ENCODE measurements at places on chromosomes 5 and 9.

DNA sequence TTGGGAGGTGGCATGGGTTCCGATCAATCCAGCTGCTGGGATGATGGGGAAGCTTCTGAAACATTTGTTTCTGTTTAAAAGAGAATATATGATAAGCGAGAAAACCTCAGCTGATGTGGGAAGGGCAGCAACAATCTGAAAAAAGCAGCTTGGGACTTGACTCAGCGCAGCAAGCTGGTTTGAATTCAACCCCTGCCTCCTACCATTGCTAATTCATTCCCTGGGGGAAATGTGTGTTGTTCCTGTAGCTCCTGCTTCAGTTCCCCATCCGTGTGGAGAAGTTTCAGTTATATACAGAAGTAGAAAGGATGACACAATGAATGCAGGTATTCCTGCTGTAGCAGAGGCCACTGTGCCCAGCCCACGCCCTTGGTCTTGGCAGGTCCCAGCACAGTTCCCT is 145.1 kb downstream of the NXNL2 start:
- no peak for DNase-seq

DNA sequence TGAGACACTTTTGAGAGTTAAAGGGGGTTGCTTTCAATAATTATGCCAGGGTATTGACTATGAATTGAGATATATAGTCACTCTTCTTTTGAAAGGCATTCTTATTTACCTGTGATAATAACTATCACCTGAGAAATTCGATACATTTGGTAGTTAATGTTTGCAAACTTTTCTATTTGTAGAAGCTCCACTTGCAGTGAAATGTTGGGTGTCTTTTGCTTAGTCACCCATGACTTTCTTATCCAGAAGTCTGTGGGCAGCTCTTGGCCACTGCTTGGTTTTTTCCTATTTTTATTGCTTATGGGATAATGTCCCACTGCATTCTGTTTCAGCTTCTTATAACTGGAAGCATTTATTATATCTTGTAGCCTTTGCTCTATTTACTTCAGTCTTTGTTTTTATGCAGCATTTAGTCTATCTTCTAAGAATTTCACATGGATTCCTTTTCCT is 3.9 kb downstream of the MACIR start:
- DNase-seq, result no peak

DNA sequence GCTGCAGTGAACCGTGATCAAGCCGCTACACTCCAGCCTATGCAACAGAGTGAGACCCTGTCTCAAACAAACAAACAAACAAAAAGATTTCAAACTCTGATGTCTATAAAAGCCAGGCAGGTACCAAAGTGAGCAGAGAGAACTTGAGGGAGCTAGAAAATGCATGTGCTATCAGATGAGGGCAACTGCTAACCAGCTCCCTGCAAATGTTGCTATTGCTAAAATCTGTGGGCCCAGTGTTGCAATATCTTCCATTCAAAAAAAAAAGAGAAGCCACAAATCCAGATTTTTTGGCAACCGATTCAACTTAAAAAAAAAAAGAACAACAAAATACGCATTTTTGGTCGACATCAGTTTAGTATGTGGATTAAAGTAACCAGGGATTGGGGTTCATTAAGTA is 5.5 kb downstream of the UBE2D2 start:
- DNase-seq, result no peak

- DNase-seq, result no peak
Measured at GRCh38 chr9:20512636-20513035, 109.7 kb downstream of the MLLT3 start.

DNA sequence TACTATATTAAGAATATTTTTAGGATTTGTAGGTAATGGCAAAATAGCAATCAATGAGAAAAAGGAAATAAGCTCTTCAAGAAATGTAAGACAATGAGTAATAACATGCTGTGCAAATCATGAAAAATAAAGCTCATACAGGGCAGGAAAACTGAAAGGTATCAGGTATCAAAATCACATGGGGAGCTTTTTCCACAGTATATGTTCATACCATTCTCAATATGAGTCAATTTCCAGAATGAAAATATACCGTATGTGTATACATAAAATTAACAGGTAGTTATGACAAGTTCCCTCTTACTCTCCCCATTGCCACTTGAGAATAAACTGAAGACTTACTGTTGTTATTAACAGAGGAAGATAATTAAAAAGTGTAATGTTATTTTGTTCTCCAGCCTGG is 35.9 kb downstream of the EFCAB9 start:
- DNase-seq, result no peak

GRCh38 chr5:96835791-96836191 is 28.0 kb upstream of the ERAP1 start:
- DNase-seq, result no peak

DNA sequence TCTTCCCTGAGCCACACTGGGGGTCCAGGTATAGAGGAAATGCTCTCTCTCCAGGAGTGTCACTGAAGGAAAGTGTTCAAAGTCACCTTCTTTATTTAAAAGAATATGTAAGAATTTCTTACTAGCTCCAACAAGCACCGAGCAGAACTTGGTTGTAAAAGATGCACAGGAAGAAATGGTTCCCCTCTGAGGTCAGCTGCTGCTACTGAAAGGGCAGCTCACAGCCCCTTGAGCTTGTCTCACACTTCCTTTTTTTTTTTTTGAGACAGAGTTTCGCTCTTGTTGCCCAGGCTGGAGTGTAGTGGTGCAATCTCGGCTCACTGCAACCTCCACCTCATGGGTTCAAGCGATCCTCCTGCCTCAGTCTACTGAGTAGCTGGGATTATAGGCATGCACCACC is 77.2 kb downstream of the PRRT1B start:
- DNase-seq, result no peak

- no peak for DNase-seq
Measured at GRCh38 chr5:586751-587285, 25.3 kb upstream of the CEP72 start.

- DNase-seq, result no peak
Measured at GRCh38 chr9:98591696-98592095, 117.0 kb downstream of the GABBR2 start.

DNA sequence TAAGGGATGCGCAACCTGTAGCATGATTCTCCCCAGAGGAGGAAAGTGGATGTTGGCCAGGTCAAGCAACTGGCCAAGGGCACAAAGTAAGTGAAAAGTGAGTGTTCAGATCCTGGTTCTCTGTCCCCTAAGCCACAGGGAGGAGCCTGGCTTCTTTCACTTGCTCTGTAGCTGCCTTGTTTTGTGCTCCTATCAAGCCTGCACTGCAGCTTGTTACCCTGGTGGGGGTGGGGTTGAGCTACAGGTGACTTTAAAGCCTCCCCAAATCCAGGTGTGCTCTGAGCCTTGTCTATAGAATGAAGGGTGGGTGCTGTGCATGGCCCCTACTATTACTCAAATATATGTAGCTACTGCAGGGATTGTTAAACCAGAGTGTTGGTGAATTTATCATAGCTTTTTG is 32.9 kb downstream of the RALGPS1 start:
- DNase-seq, result no peak

- DNase-seq, result no peak
Measured at GRCh38 chr5:139354186-139354585, 12.5 kb downstream of the PAIP2 start.

DNA sequence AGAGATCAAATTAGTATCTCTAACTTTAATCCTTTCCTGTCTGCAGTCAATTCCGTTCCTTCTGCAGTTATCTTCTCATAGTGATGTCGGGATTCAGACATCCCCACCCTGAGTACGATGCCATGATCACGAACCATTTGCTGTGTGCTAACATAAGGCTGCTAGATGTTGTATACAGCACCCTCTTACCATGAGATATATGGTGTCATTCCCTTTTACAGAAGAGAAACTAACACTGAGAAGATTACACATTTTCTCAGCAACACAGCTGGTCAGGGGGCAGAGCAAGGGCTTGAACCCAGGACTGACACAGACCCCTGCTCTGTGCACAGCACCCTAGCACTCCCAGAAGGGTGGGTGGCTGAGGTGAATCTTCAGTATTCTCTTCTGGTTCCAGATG is 46.9 kb upstream of the HSD17B4 start:
- DNase-seq, result no peak

- DNase-seq, result no peak
Measured at GRCh38 chr9:109439378-109440116, 58.6 kb downstream of the PTPN3 start.

DNA sequence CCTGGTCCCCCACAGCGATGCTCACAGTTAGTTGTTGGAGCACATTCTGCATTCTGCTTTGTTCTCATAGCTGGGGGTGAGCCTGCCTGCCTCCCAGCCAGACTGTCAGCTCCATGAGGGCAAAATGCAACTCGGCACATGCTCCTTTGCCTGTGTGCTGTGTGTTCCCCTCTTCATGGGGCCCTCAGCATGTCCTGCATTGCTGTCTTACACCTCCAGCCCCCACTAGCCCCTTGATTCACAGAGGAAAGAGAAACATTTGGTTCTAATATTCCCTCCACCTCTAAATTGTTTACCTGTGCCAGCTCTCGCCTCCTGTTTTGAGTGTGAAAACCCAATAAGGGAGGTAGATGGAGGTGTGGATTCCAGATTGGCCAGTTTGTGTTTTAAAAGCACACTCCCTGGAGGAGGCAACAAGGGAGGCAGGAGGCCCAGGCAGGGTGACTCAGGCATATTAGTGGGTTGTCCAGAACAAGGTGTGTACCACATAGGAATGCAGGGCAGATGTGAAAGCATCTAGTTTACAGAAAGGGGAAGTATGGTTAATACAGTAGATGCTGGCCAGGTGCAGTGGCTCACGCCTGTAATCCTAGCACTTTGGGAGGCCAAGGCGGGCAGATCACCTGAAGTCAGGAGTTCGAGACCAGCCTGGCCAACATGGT is 224.6 kb downstream of the AGTPBP1 start:
- no peak for DNase-seq

GRCh38 chr5:61609840-61610677 is 278.0 kb downstream of the ZSWIM6 start:
- no peak for DNase-seq

GRCh38 chr5:38078161-38078560 is 180.2 kb upstream of the EGFLAM start:
- no peak for DNase-seq

DNA sequence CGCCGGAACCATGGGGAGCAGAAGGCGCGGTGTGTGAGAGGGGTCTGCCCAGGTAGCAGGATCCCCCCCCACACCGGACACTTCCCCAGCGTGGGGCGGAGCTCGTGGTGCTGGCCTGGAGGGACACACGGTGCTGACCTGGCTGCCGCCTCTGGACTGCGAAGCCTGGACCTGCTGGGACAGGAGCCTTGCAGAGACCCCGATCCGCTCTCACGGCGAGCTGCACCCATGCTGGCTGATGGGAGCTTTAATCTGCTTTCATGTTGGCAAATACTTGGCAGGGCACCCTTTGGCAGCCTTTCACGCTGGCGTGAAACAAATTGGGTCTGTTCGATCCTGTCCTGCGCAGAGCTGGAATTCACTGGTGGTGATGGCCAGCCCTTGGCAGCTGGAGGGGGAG is 7.4 kb downstream of the NKD2 start:
- DNase-seq, result peak; percentile 51

GRCh38 chr5:74372502-74373064 is 267.9 kb downstream of the ENC1 start:
- no peak for DNase-seq

DNA sequence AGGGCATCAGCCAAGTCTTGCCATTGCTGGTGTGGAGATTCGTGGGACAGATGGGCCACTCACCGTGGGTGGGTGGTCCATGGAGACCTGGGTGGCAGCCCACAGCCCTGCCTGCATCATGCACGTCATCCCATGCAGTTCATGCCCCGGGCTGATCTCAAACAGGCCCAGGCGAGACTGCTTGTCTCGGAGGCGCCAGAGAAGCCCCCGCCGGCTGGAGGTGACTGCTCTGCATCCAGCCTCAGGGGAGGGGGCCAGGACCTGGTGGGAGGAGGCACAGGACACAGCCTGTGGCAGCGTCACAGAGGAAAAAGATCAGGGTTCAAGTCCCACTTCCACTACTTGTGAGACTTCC is 975 bp downstream of the PIP5KL1 start:
- DNase-seq, result no peak

GRCh38 chr5:55234121-55234700 is 803 bp upstream of the CCNO start:
- no peak for DNase-seq

GRCh38 chr5:171410181-171410580 is 9.3 kb upstream of the FGF18 start:
- DNase-seq, result no peak

- no peak for DNase-seq
Measured at GRCh38 chr5:5422819-5423515, 490 bp downstream of the ICE1 start.

DNA sequence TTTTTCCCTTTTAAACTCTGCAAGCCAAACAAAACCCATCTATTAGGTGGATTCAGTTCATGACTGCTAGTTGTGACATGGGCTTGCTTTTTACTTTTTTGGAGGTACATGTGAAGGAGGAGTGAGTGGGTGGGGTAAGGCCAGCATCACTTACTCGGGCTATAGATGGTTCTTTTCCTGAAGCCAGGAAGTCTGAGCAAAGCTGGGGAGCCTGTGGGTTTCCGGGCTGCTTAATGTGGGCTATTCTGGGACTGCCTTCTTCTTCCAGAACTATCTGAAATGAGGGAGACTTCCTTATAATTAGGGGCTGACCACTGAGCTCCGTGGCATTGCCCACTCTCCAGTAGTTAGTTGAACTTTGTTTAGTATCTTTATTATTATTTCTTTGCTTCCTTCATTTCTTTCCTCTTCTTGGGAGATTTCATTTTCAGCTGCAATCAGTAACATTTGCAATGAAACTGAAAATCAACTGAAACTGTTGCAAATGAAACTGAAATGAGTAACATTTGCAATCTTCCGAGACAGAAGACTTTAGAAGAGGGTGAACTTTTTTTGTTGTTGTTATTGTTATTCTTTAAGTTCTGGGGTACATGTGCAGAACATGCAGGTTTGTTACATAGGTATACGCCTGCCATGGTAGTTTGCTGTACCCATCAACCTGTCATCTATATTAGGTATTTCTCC is 204.9 kb downstream of the LRRC70 start:
- peak; percentile 61 for DNase-seq

DNA sequence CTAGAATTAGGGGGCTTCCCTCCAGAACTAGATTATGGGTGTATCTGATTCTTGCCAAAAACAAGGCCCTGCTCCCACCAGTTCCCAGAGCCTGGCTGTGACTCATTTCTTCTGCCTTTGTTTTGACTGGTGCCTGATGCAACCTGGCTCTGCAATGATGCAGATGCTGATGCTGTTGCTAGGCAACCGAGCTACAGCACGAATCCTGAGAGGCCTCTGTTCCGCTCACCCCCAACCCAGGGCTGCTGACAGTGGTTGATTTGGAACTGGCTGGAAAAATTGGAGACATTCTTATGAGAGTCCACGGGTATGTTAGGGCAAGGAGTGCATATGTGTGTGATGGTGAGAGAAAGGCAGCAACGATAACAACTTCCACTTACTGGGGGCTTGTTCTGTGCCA is 100.3 kb downstream of the NSG2 start:
- peak; percentile 90 for DNase-seq

GRCh38 chr9:134549336-134549735 is 92.3 kb upstream of the COL5A1 start:
- no peak for DNase-seq

DNA sequence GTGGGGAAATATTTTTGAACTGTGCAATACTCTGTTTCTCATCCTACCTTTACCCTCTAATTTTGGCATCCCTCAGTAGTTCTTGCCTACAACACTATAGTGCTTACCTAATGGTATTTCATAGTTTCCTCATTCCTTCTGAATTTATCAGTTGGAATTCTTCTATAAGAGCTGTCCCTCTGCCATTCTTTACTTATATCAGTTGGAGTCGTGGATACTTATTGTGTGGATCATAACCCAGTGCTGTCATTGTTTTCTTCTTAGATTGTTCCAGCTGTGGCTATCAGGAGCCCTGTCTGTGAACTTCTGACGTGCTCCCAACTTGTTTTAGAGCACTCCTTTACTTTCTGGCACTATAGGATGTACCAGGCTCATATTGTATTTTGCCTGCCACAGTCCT is 146.1 kb upstream of the OTULINL start:
- DNase-seq, result no peak

All from globus pallidus (tissue), 1 donor.